Hypothalamus (tissue), 51 donors: ENCODE measurements at places on chromosomes 2 and 18.

GRCh38 chr2:208488686-208489564, 82.3 kb downstream of the PTH2R start:
- DNase-seq = no peak

GRCh38 chr2:119522671-119523070, 1.6 kb downstream of the SCTR start:
- no peak for DNase-seq

GRCh38 chr2:232485348-232485756, 2.3 kb downstream of the ECEL1 start:
- no peak for DNase-seq

- DNase-seq = no peak
Measured at GRCh38 chr2:55733335-55733734, 39.7 kb upstream of the PNPT1 start.

- no peak for DNase-seq
Measured at GRCh38 chr2:231037202-231037730, at the start of gene C2orf72. C2orf72 (plus strand) TSS chr2:231037523; CDS start chr2:231037566, 43 bp downstream.

GRCh38 chr2:168272225-168272624, 24.8 kb upstream of the STK39 start:
- no peak for DNase-seq

DNA sequence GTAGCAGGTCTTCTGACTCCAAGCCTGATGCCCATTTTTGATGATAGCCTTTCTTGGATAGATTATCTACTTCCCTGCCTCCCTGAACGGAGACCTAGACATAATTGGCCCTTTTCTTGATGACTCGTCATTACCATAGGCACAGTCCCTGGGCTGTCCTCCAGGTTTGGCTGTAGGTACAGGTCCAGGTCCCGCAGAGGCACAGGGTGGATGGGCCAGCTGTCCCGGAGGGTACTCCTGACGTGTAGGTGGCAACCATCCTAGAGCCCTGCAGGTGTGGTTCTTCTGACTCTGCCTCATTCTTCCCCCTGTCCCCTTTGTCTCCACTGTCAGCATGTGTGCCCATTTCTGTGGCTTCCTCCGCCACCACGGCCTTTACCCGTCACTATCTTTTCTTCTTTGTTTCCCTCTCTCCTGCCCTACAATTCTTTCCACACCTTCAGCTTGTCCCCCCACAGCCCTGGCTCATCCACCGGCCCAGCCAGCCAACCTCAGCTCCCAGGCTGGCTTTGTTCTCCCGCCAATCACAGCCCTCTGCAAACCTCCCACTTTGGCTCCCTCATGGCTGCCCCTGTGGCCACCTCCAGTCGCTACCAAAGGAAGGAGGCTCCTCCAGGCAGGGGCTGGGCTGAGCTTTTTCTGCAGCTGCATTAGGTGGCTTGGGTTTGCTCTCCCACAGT, 102.8 kb downstream of the SMAD7 start:
- DNase-seq = no peak
